Stimulated activated CD4-positive, alpha-beta T cell treated with anti-CD3 and anti-CD28 coated beads, TNF-alpha, amount 100 ng/mL, for 1 hour (primary cell): ENCODE measurements at places on chromosomes 13 and 19.

GRCh38 chr13:68350554-68350953, 1120.4 kb upstream of the PCDH9 start:
- no peak for DNase-seq

- no peak for DNase-seq
These were observed 2678.4 kb downstream of the PCDH9 start for GRCh38 chr13:64551755-64552154.

DNA sequence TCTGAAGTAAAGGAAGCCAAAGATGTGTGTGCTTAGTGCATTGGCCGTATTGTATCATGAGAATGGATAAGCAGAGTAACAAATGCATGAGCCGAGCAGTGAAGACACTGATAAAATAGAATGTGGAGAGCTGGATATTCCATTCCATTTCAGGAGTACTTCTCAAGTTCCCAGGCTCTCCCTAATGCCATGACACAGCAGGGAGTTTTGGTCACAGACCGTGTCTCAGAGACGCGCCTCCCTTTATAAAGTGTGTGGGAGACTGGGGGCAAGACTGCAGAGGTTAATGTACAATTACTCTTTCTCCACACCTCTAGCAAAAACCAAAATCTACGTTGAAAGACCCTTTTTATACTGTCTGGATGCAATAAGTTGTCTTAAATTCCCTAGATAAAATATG, 575.6 kb downstream of the EFNB2 start:
- DNase-seq: no peak

DNA sequence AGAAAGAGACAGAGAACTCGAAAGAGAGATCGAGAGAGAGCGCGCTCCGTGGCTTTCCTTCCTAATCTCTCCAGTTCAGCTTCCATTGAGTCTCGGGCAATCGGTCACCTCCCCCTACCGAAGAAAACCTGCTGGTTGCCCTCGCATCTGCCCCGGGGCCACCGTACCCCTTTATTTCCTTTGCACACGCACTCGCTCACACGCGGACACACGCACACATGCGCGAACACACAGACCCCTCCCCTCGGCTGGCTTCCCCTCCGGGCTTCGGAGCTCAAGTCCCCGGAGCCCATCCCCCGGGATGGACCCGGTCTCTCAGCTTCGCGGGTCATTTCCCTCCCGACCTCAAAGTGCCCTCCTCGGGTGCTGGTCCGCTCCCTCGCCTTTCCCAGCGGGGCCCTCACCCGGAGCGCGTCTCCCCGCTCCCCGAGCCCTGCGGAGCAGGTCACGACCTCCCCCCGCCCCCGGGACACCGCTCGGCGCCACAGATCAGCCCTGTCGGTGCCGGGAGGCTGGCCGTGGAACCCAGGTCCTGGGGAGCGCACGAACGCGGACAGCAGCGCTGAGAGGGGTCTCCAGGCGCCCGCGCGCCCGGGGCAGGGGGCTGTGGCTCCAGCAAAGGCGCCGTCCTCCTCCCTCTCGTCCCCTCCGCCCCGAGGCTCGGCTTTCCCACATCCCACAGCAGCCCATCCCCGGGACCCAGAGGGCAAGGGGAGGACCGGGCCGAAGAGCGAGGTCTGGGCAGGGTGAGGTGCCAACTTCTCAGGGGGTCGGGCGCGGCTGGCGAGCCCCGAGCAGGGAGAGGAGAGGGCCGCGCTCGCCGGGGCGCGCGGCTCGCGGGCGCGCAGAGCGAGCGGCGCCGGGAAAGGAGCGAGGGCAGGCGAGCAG, 1.8 kb downstream of the DACH1 start:
- no peak for DNase-seq

GRCh38 chr13:42973581-42973980, 18.5 kb downstream of the EPSTI1 start:
- no peak for DNase-seq

DNA sequence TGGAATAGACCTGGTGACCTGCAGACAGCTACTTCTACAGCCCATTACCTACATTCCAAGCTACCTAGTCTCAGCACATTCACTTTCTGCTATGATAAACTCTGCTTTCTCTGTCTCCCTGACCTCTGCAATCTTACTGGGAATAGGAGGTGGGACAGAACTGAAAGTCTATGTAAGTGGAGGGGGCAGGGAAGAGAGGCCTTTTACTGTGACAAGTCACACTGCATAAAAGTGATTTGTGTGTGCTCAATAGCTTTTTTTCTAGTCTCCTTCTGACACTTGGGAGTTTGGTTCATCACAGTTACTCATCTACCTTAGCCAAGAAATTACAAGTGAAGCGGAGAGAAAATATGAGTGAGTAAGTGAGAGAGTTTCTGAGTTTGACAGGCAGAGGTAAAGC, 322.4 kb downstream of the OLFM4 start:
- DNase-seq: no peak

DNA sequence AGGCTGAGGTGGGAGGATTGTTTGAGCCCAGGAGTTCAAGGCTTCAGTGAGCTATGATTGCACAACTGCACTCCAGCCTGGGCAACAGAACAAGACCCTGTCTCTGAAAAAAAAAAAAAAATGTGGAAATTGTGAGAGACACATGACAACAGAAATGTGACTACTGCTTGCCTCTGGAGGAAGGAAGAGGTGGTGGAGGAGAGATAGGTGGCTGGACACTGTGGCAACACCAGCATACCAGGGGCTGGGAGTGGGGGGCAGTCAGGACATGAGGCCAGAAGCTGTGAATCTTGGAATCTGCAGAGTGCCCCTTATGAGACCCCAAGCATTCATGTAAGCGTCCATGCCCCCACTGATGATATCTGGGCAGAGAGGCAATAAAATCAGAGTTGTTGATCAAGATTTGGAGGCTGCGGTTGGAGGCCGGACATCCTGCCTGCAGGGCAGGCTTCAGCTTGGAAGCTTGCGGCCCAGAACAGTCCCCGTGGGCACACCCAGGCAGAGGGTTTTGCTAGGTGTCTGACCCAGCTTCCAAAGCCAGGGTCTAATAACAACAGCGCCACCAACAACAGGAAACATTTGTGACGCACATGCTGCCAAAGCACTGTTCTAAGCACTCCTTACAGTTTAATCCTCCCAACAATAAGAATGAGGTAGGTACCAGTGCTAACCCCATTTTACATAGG, 16.9 kb downstream of the FAM187B start:
- DNase-seq: peak; percentile 71

- no peak for DNase-seq
These were observed 154.8 kb upstream of the IRS2 start for GRCh38 chr13:109941221-109941620.

- DNase-seq: no peak
These were observed 186.5 kb downstream of the MZT1 start for GRCh38 chr13:72540881-72541280.

DNA sequence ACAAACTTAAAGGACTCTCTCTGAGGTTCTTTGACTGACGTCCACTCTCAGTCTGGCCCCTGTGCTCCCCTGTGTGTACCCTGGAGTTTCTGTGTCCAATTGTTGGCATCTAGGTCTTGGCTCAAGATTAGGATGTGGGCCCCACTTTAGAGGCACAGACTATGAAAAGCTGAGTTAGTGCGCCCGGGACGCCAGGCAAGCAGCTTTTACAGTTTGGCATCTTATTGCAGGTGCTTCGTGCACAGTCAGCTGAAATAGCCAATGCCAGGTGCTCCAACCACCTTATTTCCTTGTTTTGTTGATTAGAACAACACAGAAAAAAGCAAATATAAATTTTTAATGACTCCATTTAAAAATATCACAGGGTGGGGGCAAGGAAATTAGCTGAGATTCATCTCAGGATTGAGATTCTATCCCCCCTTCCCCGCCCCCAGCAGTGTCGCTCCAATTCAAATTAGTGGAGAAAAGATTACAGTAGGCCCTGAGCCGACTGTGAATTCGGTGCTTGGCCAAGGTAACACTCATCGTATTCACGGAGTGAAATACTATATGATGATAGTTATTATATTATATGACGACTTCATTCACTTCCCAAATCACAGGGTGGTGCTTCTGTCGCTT, 4.3 kb downstream of the SOX1 start:
- no peak for DNase-seq

DNA sequence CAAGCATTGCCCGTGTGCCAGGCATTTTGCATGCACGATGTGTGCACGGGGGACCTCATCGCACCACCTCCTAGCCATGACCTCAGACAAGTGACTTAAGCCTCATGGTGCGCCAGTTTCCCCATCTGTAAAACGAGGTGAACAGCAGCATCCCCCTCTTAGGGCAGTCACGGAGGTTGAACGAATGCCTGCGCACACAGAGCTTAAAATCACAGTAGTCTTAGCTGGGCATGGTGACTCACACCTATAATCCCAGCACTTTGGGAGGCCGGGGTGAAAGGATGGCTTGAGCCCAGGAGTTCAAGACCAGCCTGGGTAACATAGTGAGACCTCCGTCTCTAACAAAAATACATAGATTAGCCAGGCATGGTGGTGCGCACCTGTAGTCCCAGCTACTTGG, 48.6 kb downstream of the PIN1 start:
- no peak for DNase-seq

DNA sequence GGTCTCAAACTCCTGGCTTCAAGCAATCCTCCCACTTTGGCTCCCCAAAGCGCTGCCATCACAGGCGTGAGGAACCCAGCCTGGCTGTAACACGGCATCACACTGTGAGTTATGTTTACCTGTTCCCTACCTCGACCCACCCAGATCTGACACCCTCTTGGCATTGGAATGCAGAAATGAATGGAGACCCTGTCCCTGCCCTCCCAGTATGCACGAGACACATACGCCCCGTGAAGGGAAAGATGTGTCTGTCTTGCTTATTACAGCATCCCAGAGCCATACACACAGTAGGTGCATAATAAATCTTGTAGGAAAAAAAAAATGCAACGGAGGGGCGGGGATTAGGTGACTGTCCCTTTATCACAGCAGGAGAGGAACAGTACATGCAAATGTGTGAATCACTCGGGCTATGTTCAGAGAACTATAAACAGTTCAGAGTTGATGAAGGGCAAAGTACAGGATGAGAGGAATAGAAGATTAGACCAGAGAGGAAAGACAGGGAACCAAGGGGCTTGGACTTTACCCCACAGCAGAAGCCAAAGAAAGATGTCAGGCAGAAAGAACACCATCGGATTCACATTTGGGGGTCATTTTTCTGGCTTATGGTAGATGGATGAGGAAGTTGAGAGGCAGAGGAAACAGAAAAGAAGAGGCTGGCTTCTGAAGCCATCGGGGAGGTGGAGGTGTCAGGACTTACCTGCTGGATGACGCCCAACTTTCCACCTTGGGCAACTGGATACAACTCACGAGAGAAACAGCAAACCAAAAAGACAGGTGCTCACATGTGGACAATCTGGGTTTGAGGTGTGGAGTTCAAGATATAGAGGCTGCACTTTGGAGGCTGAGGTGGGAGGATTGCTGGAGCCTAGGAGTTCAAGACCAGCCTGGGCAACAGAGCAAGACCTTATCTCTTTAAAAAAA, 94.3 kb downstream of the INSR start:
- DNase-seq: no peak

GRCh38 chr19:58182577-58182988, 278 bp upstream of the ZNF274 start:
- DNase-seq: peak; percentile 69

DNA sequence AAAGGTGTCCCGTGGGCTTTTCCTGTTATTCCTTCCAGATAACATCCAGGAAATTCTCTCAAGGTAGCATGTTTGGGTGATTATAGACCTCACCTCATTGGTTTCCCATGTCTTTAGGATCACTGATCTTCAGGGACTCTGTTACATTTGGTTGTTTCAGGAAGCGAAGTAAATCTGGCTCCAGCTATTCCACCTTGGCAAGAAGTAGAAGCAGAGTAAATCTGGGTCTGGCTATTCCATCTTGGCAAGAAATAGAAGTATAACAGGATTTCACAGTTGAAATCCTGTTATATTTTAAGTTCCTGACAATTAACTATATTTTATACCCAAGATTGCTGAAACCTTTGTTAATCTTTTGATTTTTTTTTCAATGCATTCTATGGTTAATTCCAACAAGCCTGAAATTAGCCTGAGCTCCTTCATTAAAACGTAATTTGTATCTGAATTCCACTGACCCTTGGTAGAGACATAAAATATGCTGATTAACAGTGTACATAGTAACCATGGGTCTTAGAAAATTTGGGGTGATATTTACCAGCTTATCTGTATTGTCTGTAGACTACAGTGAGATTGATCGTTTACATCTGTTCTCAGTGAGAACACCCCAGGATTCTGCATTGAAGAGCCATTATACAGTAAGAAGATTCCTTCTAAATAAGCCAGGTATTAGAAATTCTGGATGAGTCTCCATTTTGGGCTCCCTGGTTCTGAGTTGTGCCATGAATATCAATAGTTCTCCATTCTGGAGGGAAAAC, 267.6 kb upstream of the SLITRK6 start:
- no peak for DNase-seq

DNA sequence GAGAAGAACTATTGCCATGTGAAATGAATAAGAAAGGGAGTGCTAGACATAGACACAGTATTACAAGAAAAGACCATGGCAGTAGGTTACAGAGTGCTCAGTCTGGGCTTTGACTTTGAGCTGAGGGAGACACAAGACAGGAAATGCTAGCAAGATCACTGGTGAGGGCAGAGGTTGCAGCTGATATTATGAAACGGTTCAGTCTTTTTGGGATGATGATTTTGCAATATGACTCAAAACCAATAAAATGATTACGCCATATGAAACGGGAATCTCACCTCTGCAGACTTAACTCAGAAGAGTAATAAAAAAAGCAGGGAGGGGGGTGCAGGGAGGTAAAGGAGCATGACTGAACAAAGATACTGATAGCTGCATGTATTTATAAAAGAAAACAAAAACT, 123.1 kb downstream of the RBM26 start:
- DNase-seq: no peak

GRCh38 chr13:113120300-113121182, 2.1 kb upstream of the F10 start:
- no peak for DNase-seq

DNA sequence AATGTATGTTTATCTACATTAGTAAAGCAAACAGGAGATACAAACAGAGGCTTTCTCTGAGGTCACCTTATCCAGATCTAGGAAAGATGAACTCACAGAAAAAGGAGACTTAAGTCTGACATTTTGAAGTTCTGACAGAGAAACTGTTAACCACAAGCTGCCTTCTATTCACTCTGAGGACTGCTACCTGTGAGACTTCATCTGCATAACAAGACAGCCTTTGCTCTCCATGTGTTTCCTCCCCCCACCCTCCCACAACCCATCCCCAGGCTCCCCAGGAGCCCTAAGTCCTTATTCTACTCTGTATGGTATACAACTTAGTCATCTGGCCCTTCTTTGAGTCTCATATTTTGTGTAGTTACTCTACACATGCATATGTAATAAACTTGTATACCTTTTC, 699.0 kb downstream of the FGF9 start:
- DNase-seq: no peak

GRCh38 chr19:31804668-31805067, 455.4 kb upstream of the TSHZ3 start:
- no peak for DNase-seq

GRCh38 chr13:92164822-92165221, 766.4 kb downstream of the GPC5 start:
- DNase-seq: no peak

GRCh38 chr13:23025864-23026608, 154.7 kb upstream of the SGCG start:
- no peak for DNase-seq

- no peak for DNase-seq
These were observed 6.1 kb downstream of the FOSB start for GRCh38 chr19:45473682-45474605.
